GM23338 (cell line): ENCODE measurements at places on chromosomes 3 and 15. TPM values are rescaled to one million over a fixed set of nuclear protein-coding genes. Genes with fewer than 3 reads are reported as not detected.

DNA sequence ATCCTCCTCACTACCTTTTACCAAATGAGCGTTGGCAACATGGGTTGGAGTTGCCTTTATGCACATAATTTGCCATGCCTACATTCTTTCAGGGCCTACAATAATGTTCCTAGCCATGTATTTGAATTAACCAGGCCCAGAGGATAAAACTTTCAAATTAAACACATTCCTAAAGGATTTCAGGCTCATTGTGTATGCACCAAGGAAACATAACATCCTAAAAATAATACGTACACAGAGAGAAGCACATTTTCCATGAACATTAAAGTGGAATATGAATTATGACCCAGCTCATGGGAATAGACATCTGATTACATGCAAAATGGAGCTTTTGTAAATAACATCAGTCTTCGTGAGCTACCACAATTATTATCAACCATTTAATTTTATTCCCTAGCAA is 203.3 kb downstream of the RORA start:
- no peaks in the 10 kb centered on the region for H3K4me1 ChIP-seq
- no peak overlapping the region for H3K4me3 ChIP-seq
- H3K36me3 ChIP-seq: no peaks in the 10 kb centered on the region

DNA sequence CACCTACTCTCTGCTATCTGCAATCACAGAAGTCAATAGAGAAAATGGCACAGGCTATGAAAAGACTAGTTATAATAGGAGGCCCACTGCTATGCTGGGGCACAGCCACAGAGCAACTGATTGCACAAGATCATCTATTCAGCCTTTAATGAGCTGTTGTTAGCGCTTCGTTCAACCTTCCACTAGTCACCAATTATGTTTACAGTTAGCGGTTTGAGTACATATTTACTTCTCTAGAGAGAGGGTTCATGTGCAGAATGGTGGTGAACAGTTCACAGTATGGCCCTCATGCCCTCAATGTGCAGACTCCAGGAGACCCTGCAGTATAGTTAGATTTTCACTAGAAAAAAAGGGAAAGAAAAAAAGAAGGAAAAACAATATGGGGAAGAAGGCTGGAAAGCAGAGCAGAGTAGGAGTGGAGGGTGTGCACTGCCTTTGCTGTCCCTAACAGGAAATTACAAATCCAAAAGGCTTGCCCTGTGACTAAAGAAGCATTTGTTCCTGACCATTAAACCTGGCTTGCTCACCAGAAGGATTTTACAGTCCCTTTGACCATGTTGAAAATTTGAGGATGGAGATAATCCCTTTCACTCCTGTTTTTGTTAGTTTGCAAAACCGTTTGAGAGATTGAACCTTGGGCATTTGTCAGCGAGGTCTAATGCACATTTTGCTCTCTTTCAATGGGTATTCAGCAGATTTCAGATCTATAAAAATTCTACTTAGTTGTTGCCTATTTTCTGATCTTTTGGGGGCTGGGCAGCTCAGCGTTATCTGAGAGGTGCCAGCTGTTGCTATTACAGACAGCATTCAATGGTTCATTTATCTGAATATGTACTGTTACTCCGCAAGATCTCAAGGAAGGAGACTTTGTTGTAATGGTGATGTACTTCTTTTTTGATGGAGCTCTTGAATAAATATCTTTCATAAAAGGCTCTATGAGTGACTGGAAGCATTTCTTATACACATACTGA is 296.1 kb downstream of the LSAMP start:
- peaks cover 34% of the 10 kb centered on the region for H3K4me1 ChIP-seq
- no peak overlapping the region for H3K4me3 ChIP-seq
- no peaks in the 10 kb centered on the region for H3K27me3 ChIP-seq
- DNase-seq: no peak
- no peak overlapping the region for H3K27ac ChIP-seq
- H3K36me3 ChIP-seq: 0 out of 2 replicates have a peak, but pooled peaks cover 5% of the 10 kb centered on the region

- H3K4me1 ChIP-seq: no peaks in the 10 kb centered on the region
- no peaks in the 10 kb centered on the region for H3K27me3 ChIP-seq
- H3K4me3 ChIP-seq: no peak overlapping the region
- DNase-seq: peak; percentile 88
These were observed 110.2 kb downstream of the NR1I2 start for GRCh38 chr3:119891944-119892721.

GRCh38 chr15:80404761-80405553 is 775 bp downstream of the ARNT2 start:
- H3K4me3 ChIP-seq: peak overlapping the region; percentile 72
- peak; percentile 67 for DNase-seq
- no peaks in the 10 kb centered on the region for H3K36me3 ChIP-seq
- no peak overlapping the region for H3K27ac ChIP-seq

DNA sequence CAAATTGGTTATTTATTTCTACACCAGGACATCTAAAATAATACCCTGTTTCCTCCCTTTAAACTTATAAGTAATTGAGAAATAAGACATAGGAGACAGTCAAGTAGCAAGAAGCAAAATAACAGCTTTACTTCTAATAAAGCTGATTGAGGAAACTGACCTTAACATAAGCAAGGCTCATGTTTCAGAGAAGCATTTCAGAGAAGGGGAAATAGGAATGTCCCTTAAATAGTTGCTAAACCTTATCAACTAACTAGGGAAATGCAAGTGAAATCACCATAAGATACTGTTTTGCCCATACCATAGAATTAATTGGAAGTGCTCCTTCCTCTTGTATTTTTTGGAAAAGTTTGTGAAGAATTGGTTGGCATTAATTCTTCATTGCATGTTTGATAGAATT is 84.9 kb downstream of the B3GALNT1 start:
- DNase-seq: no peak
- H3K36me3 ChIP-seq: peaks cover 5% of the 10 kb centered on the region; the same call in 1 of the 2 replicates
- no peaks in the 10 kb centered on the region for H3K4me1 ChIP-seq
- H3K4me3 ChIP-seq: no peak overlapping the region
- no peaks in the 10 kb centered on the region for H3K27me3 ChIP-seq

DNA sequence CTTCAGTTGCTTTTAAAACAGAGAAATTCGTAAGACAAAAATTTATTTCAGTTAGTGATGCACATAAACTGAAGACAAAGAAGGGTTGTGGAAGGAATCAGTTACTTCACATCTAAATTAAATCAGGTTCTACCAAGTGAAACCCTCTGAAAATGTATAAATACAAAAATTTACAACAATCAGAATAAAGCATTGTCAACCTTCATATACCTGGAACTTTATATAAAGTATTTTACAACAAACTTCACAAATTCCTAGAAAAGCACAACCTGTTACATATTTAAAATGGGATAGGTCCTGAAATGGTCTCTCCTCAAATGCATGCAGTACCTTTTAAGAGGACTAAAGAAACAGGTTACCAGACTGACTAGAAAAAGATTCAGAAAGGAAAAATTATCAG is 26.9 kb downstream of the ATOSA start:
- H3K4me3 ChIP-seq: no peak overlapping the region
- no peaks in the 10 kb centered on the region; the same call in 1 of the 2 replicates for H3K4me1 ChIP-seq
- H3K27ac ChIP-seq: no peak overlapping the region
- no peaks in the 10 kb centered on the region for H3K36me3 ChIP-seq
- no peaks in the 10 kb centered on the region for H3K27me3 ChIP-seq

GRCh38 chr3:191105418-191105817 is 93.6 kb upstream of the OSTN start:
- H3K27me3 ChIP-seq: no peaks in the 10 kb centered on the region
- H3K4me1 ChIP-seq: no peaks in the 10 kb centered on the region
- no peak overlapping the region for H3K27ac ChIP-seq
- no peaks in the 10 kb centered on the region for H3K36me3 ChIP-seq

DNA sequence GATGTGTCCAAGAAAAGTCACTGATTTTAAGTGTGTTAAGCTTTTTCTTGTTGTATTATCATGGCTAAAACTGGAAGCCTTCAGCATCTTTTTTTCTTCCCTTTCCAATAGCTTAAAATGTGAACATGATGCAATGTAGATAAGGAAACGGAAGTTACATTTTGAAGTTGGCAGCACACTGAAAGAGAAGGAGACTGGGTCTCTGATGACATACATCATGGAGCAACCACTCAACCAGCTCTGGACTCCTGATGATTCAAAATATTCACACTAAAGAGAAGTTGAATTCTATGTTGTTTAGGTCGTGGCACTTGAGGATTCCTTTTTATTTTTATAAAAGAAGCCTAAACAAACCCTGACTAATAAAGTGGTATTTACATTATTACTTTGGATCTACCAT is 488.3 kb upstream of the ALCAM start:
- H3K27ac ChIP-seq: no peak overlapping the region
- H3K27me3 ChIP-seq: no peaks in the 10 kb centered on the region
- no peaks in the 10 kb centered on the region for H3K4me1 ChIP-seq
- H3K36me3 ChIP-seq: no peaks in the 10 kb centered on the region
- DNase-seq: no peak

- peak; percentile 24 for DNase-seq
- no peak overlapping the region for H3K27ac ChIP-seq
- H3K4me1 ChIP-seq: no peaks in the 10 kb centered on the region
- H3K27me3 ChIP-seq: no peaks in the 10 kb centered on the region
- no peaks in the 10 kb centered on the region for H3K36me3 ChIP-seq
- H3K4me3 ChIP-seq: no peak overlapping the region
These were observed 291.0 kb downstream of the TBL1XR1 start for GRCh38 chr3:176906046-176906905.

GRCh38 chr3:103949693-103950092 is 1417.0 kb upstream of the ALCAM start:
- DNase-seq: no peak
- no peaks in the 10 kb centered on the region for H3K4me1 ChIP-seq
- H3K27me3 ChIP-seq: no peaks in the 10 kb centered on the region
- no peak overlapping the region for H3K27ac ChIP-seq

- no peak overlapping the region for H3K27ac ChIP-seq
- H3K4me1 ChIP-seq: peaks cover 33% of the 10 kb centered on the region
- H3K4me3 ChIP-seq: peak overlapping the region; percentile 78
- peaks cover 45% of the 10 kb centered on the region for H3K27me3 ChIP-seq
These were observed 277 bp downstream of the SIAH2 start for GRCh38 chr3:150762662-150763121.

GRCh38 chr3:31268868-31269267 is 263.9 kb upstream of the STT3B start:
- DNase-seq: no peak
- no peaks in the 10 kb centered on the region for H3K27me3 ChIP-seq
- no peak overlapping the region for H3K4me3 ChIP-seq
- H3K36me3 ChIP-seq: no peaks in the 10 kb centered on the region
- H3K4me1 ChIP-seq: no peaks in the 10 kb centered on the region

GRCh38 chr3:61778095-61778494 is 216.7 kb downstream of the PTPRG start:
- H3K4me1 ChIP-seq: peaks cover 38% of the 10 kb centered on the region
- no peaks in the 10 kb centered on the region for H3K27me3 ChIP-seq
- DNase-seq: peak; percentile 54
- H3K4me3 ChIP-seq: no peak overlapping the region
- H3K36me3 ChIP-seq: no peaks in the 10 kb centered on the region

DNA sequence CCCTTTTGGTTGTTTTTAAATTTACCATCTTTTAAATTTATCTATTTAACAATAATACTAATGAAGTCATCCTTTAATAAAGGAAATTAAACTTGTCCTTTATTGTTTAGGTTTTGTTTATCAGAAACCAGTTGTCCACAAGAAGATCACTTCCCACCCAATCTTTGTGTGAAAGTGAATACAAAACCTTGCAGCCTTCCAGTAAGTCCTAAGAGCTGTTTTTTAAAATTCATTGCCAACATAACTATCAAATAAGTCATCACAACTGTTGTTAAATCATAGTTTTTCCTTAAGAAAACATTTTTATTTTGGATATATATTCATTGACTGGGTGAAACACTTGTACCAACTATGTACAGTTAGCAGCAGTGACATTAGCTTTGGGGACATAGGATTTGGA is 59.4 kb downstream of the CALML4 start:
- H3K36me3 ChIP-seq: no peaks in the 10 kb centered on the region; the same call in 1 of the 2 replicates
- H3K27me3 ChIP-seq: no peaks in the 10 kb centered on the region
- no peak overlapping the region for H3K27ac ChIP-seq
- no peak overlapping the region for H3K4me3 ChIP-seq
- no peak for DNase-seq

DNA sequence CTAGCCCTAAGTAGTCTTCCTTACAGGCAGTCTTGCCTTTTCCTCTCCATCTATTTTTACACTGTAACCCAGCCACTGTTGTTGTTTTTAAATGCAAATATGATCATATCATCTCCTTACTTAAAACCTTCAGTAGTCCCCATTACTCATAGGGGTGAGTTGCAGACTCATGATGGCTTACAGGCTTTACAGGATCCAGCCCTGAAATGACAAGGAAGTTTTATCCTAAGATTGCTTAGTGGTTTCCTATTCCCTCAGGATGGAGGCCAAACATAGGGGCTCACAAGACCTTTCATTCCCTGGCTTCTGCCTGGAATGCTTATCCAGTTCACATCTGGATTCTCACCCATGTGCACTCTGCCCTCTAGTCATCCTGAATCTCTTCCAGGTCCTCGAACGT is 27.7 kb upstream of the PCOLCE2 start:
- H3K27ac ChIP-seq: no peak overlapping the region
- no peaks in the 10 kb centered on the region for H3K36me3 ChIP-seq
- no peaks in the 10 kb centered on the region for H3K27me3 ChIP-seq
- DNase-seq: no peak
- H3K4me3 ChIP-seq: no peak overlapping the region
- no peaks in the 10 kb centered on the region for H3K4me1 ChIP-seq

DNA sequence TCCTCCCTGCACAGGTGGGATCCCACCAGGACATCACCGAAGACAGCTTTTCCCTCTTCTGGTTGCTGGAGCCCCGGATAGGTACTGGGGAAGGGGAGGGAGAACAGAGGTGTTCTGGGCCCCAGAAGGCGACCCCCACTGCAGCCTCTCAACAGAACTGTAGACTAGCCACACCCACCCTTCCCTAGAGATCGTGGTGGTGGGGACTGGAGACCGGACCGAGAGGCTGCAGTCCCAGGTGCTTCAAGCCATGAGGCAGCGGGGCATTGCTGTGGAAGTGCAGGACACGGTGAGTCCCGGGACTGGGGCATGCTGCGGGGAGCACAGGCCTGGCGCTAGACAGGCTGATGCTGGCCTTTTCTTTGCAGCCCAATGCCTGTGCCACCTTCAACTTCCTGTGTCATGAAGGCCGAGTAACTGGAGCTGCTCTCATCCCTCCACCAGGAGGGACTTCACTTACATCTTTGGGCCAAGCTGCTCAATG is 809 bp downstream of the NDUFAF3 start:
- peak overlapping the region; percentile 97 for H3K4me3 ChIP-seq
- H3K27ac ChIP-seq: peak overlapping the region; percentile 97
- DNase-seq: peak; percentile 37
- H3K36me3 ChIP-seq: peaks cover 31% of the 10 kb centered on the region
- no peaks in the 10 kb centered on the region for H3K27me3 ChIP-seq

DNA sequence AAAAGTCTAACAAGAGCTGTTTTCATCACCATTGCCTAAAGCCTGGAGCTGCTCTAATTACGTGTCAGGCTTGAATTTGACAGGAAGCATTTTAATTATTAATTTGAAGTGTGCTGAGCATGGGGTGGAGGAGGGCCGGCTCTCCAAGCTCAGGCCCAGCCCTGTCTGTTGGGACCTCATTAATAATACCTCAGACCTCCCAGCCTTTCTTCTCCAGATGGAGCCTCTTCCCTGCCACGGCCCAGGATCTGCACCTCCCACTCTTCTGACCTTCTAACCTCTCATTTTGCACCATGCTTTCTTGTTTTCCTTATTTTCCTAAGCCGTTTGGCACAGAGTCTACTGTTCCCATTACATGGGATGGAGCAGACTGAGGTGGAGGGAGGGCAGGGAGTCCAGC is 30.0 kb downstream of the INSYN1 start:
- no peak for DNase-seq
- H3K27me3 ChIP-seq: no peaks in the 10 kb centered on the region
- no peaks in the 10 kb centered on the region for H3K4me1 ChIP-seq
- H3K36me3 ChIP-seq: no peaks in the 10 kb centered on the region
- H3K27ac ChIP-seq: no peak overlapping the region

The ITIH1 gene
- total RNA-seq: not detected in 2 replicates

The RAB7A gene
- 79.5 and 89.8 TPM in 2 replicates for total RNA-seq

The SYNPR gene
- 0.38 and 2.6 TPM in 2 replicates for total RNA-seq

The UBE2E2 gene
- 45.8 and 169 TPM in 2 replicates for total RNA-seq

The HGD gene
- not detected in 2 replicates for total RNA-seq

The MOBP gene
- total RNA-seq: not detected in 2 replicates

The SNX4 gene
- 27.8 and 40.6 TPM in 2 replicates for total RNA-seq

The TNFSF10 gene
- total RNA-seq: not detected in 2 replicates
